NCI-H526 (cell line): ENCODE measurements at places on chromosomes 2 and 18.

GRCh38 chr2:155679647-155680046 is 652.9 kb downstream of the NR4A2 start:
- no peak for DNase-seq

DNA sequence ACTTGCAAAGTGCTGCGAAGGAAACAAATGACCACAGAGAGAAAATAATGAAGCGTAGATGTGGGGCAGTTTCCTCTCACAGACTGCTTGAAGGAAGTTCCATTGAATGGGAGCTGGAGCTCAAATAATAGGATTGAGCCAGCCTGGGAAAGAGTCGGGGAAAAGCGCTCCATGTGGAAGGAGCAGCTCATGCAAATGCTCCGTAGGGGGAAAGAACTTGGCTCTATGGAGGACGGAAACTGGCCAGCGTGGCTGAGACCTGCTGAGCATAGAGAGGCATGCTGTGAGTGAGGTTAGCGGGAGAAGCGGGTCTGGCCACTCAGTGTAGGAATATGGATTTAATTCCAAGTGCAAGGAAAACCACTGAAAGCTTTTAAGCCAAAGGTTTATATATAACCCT is 28.6 kb upstream of the VIT start:
- no peak for DNase-seq

DNA sequence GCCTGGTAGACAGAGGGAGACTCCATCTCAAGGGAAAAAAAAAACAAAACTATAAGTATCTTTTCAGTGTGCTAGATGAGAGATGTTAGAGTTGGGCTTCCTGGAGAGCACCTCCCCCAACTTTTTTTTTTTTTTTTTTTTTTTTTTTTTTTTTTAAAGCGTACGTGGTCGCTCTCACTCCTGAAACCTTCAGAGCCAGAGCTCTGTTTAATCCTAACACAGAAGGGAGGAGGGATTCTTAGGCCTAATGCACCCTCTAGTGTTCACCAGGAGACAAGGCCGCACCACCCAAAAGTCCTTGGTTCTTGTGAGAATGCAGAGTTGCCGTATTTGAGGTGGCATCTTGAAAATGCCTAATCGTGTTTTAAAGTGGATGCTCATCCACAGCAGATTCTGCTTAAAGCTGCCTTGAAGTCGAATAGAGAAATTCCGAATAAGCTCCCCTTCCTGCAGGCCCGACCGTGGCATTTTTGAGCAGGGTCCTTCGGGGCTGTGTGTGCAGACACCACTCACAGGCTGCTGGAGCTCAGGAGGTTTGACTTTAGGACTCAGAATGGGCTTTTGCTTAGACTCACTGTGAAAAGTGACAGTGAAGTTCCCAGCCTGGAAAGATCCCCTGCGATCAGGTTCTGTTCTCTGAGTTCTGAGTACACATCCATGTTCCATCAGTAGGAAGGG is 252.6 kb downstream of the AGAP1 start:
- DNase-seq: peak; percentile 81

- no peak for DNase-seq
Observed at GRCh38 chr2:159606287-159606686, 10.1 kb downstream of the BAZ2B start.

DNA sequence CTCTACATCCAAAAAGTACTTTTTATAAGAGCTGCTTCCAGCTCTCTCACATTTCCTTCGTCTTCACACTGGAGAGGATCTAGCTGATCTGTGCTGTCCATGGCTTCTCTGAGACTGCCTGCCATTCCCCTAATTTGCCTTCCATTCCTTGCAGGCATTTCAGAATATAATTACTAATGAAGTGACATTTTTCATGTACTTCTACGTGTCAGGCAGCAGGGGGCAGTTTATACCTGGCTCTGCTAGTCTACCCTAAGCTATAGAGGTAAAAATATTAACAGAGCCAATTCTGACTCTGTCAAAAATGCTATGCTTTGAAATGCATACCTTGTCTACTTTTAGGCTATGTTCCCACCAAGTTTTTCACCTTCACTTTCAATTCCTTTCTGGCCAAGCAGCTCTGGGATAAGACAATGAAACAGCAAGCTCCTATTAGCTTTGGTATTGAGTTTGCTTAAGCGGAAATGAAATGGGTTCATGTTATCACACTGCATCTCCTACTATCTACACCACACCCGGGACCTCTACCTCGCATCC is 81.9 kb downstream of the MEP1B start:
- DNase-seq: no peak

DNA sequence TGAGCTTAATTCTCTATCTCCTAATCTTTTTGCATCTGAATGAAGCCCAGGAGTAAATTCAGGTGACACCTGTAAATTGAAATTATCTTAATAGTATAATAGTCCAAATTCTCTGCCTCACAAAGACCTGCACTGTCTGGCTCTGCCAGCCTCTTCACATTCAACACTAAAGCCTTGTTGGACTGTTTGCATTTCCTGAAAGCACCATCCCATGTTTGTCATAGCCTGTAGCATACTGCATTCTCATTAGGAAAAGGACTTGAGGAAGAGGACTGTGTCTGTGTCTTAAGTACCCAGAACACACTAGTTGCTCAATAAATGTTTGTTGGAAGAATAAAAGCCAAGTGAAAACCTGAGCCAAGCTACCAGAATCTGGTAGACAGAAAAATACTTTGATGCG is 42.9 kb upstream of the GRHL1 start:
- DNase-seq: no peak

DNA sequence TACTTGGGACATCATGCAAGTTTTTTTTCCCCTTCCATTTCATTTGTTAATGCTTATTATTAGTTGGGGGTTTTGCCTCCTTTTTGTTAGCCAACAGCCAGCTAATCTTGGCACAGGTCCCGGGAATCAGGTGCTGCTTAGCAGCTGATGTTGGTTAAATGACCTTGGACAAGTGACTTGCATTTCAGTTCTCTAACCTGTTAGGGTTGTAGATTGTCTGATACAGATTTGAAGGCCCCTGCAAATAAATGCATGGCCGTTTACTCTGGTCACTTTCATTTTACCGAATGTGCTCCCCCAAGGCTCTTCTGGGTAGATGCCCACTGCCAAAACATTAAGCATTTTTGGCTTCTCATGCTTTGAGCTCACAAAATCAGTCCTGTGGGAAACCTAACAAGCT is 120.9 kb downstream of the SPTBN1 start:
- DNase-seq: peak; percentile 71

- no peak for DNase-seq
Observed at GRCh38 chr2:196823750-196824522, 14.8 kb upstream of the C2orf66 start.

GRCh38 chr2:143730953-143731260 is 601.7 kb downstream of the ARHGAP15 start:
- no peak for DNase-seq

GRCh38 chr2:240300261-240300821 is 135.1 kb upstream of the GPC1 start:
- DNase-seq: no peak

DNA sequence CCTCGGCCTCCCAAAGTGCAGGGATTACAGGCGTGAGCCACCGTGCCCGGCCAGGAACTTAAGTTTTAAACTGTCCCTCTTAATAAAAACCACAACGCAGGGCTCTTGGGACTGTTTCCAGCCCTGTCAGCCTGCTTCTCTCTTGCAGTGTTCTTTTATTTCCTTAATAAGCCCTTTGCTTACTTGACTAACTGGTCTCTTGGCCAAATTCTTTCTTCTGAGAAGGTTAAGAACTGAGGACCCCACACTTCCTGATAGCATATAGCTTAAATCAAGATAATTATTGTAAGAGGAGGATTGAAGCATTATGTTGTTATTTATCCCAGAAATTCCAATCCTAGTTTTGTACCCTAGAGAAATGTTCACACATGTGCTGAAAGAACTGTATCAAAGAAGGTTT is 128.2 kb upstream of the UXS1 start:
- no peak for DNase-seq

GRCh38 chr2:121335294-121336290 is 50.6 kb upstream of the TFCP2L1 start:
- DNase-seq: no peak
